ENCODE measurements at places on chromosomes 12 and 14. TPM values are rescaled to one million over a fixed set of nuclear protein-coding genes. Genes with fewer than 3 reads are reported as not detected.

PROX2 gene
- not detected for total RNA-seq

KRT72 gene
- total RNA-seq: not detected

KCNA1 gene
- total RNA-seq: not detected

ACOT6 gene
- total RNA-seq: not detected

NTS gene
- not detected for total RNA-seq

EPYC gene
- not detected for total RNA-seq

PLEKHG7 gene
- not detected for total RNA-seq

ABHD12B gene
- total RNA-seq: under 0.01 TPM

ESR2 gene
- 47.7 TPM for total RNA-seq

RAB2B gene
- total RNA-seq: 31.3 TPM

RTN1 gene
- total RNA-seq: under 0.01 TPM

PLEKHD1 gene
- not detected for total RNA-seq

KRT3 gene
- total RNA-seq: not detected

TBC1D30 gene
- 0.15 TPM for total RNA-seq

INSM2 gene
- not detected for total RNA-seq

VPS33A gene
- total RNA-seq: 26.0 TPM

CLEC4D gene
- total RNA-seq: not detected

HOXC5 gene
- 0.93 TPM for total RNA-seq

MANSC4 gene
- total RNA-seq: not detected

C12orf54 gene
- total RNA-seq: not detected

CLMN gene
- total RNA-seq: 17.4 TPM

OAS1 gene
- total RNA-seq: 557 TPM

SSTR1 gene
- total RNA-seq: 0.36 TPM

DERA gene
- 73.6 TPM for total RNA-seq

RBMS2 gene
- 15.3 TPM for total RNA-seq
